Fibroblast of pulmonary artery (primary cell): ENCODE measurements at places on chromosomes 7 and 10.

DNA sequence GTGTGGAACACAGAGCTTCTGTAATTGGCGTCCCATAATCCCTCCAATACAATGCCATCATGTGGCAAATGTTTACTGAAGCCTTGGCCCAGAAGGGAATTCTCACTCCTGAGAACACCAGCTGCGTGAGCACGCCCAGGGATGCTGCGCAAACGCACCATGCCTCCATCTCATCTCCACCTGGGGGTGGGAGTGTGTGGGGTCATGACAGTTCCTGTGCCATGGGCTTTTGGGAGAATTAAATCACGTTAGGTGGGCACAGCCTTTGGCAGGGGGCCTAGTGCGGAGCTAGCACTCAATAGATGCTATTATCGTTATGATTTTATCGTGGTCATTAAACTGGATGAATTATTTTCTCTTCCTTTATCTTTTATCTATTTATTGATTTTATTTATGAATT is 15.8 kb downstream of the WDFY4 start:
- no peak for DNase-seq

DNA sequence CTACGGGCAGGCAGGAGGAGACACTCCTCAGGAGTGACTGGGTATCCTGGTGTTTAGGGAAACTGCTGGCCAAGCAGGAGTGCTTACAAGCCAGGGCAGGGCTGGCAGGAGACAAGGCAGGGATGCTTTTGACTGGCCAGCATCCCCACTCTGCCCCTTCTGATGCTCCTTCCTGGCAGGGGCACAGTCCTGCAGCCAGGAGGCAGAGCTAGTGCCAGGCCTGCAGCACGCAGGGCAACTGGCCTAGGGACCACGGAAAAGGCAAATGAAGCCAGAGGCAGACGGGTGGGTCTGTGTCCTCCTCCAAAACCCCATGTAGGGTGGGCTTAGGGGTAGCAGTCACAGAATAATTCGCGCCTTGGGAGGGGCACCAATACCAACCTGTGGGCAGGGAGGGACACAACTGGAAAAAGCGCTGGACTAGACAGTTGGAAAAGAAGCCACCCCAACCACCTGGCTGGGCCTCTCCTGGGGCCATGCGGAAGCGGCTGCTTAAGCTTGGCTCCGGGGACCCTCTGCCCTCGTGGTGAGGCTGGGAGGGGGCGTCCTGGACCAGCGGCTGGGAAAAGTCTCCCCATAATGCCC is 4.8 kb downstream of the IMPDH1 start:
- DNase-seq: no peak

GRCh38 chr7:101507791-101508252 is 121.3 kb downstream of the MYL10 start:
- peak; percentile 46 for DNase-seq

- no peak for DNase-seq
Measured at GRCh38 chr7:36692456-36692855, 31.8 kb downstream of the AOAH start.

DNA sequence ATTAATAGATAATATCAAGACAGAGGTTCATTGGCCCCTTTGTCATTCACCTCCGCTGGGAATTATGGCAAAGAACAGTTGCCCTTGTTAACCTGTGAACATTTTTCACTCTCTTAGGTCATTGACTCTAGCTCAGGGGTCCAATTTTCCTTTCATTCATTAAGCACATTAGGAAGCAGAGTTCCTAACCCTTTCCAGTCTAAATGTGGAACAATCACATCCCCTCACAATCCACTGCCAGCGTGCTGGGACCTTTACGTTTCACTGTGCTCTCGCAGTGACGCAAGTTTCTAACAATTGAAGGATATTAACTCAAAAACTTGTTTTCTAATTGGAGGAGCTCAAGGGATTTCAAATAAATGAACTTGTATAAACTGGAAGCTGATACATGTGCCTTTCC is 79.3 kb upstream of the MEOX2 start:
- no peak for DNase-seq

DNA sequence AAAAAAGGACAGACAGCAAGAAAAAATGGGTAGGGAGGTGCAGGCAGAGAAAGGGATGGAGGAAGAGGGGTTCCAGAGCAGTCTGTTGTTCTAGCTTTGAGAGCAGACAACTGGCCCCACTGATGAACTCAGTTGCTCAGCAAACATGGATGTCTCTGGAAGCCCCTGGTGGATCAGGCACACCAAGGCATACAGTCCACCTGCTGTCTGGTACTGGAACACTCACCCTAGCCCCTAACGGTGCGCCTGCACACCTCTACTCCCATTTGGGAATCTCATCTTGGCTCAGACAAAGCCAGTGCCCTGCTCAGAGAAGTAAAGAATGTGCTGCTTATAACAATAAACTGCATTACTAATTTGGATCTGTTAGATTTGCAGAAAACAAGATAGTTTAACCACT is 7.7 kb downstream of the MACROH2A2 start:
- no peak for DNase-seq

GRCh38 chr10:1058017-1058416 is 1.8 kb downstream of the WDR37 start:
- no peak for DNase-seq
